ENCODE measurements at places on chromosomes 6 and 20.

GRCh38 chr6:5318617-5319272, 57.4 kb downstream of the FARS2 start:
- ATAC-seq: no peak

DNA sequence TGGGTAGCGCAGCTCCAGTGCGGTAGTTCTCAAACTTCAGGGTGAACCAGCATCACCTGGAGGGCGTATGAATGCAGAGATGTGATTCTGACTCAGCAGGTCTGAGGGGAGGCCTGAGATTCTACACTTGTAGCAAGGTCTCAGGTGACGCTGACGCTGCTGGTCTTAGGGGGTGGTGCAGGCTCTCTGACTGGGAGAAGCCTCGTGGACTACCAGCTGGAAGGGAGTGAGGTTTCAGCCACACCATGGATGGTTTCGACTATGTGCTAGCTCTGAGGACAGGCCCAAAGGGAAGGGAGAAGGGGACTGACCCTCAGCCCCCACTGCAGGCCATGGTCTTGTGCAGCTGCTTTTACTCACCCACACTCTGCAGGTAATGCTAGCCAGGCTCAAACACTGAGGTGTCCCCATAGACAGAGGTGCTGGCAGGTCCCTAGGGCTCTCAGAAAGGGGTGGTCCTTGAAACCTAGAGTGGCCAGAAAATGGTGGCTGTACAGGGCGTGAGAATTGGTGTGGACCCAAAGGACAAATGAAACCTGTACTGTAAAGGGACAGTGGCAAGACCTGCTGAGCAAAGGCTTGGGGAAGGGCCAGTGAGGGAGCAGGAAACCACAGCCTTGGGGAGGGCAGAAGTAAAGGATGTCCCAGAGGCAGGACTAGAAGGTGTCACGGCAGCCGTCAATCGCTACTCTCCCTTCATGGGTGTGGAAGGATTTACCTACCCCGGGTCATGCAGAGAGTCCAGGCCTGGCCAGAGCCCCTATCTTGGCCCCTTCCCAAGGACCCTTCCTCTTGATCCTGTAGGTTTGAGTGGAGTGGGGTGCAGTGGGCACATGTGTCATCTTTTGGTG, 52.7 kb downstream of the EBF4 start:
- no peak for ATAC-seq

- no peak for ATAC-seq
Observed at GRCh38 chr20:4295226-4295625, 279.9 kb upstream of the RNF24 start.

- ATAC-seq: peak; percentile 23
Observed at GRCh38 chr6:56938649-56939191, 16.2 kb upstream of the BEND6 start.

DNA sequence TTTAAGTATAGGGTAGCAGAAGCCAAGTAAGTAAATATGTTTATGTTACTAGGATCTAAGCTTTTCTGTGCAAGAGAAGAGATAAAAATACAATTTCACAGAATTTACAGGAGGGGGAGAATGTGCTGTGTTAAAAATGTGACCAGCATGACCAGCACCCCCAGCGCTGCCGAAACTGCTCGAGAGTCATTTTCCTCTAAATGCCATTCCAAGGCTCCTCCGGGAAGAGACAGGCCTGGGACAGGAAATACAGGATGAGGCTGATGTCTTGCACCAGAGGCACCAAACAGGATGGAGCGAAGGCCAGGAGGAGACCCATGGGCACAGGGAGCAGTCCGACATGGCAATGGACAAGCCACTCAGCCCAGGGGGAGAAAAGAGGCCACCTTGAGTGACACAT, 21.1 kb downstream of the TAF4 start:
- no peak for ATAC-seq

DNA sequence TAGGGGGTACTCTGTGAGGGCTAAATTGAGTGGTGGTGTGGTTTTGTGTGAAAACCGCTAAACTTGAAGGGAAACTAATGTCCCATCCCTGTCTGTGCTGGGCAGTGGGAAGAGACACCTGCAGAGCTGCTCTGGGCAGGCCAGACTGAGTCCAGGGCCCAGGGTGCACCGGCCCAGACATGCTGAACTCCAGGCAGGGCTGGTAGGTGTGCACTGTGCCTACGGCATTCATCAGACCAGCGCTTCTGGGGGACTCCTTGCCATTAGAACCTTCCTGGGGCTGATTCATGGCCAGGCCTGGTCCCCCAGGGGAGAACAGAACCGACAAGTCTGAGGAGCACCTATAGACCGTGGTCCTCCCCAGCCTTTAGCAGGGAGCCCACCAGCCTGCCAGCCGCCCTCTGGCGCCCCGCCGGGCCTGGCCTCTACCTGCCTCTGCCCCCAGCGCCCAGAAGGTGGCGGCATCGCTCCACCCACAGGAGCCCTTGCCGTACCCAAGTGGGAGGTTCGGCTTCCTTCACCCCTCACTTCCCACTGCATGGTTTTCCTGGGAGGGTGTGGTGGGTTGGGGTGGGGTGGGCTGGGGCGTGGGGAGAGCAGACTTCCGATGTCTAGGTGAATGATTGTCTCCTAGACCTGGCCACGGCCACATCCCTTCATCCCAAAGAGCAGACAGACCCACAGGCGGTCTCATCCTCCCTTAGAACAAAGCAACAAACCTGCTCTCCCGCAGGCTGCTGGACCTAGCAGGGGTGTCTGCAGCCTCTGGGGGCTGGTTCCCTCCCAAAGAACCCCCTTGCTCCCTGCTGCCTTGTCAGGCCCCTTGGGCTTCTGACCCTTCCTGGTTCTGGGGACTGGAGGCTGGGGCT, 15.5 kb downstream of the CCDC167 start:
- peak; percentile 32 for ATAC-seq

- ATAC-seq: no peak
Observed at GRCh38 chr6:90107771-90108282, 188.8 kb downstream of the BACH2 start.

DNA sequence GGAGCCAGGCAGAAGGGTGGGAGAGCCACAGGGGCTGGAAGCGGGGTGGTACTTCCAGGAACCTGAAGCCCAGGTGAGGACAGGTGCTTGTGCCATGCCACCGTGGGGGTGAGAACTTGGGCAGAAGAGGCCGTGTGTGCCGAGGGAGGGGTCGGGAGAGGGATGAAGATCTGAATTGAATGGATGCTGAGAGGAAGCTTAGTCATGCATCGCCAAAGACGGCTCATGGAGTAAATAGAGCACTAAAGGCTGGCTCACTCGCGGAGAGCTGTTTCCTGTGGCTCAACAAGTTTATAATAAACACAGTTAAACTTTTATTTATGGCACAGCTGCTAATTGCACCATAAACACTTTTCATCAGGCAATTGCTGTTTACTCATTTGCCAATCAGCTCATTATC, 21.7 kb upstream of the MYT1 start:
- no peak for ATAC-seq

- ATAC-seq: no peak
Observed at GRCh38 chr6:121590916-121591315, 155.5 kb downstream of the GJA1 start.

GRCh38 chr6:39357998-39358686, 35.6 kb upstream of the KCNK16 start:
- no peak for ATAC-seq

DNA sequence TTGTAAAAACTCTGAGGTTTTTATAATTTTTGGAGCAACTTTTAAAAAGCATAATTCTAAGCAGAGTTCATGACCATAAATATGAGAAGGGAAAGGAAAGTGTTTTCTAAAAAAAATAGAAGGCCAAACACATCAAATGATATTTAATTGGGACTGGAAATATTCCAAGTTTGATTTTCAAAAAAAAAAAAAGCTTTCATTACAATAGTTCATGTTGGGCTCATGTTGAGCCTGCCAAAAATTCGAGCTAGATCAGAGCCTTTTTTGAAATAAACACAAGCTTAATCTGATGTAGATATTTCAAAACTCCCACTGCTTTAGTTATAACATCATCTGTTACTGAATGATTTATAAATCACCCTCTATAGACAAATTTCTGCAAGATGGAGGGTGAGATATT, 163.4 kb upstream of the DEFB112 start:
- no peak for ATAC-seq

- ATAC-seq: no peak
Observed at GRCh38 chr20:12337601-12338000, 419.9 kb downstream of the BTBD3 start.

GRCh38 chr6:152160346-152160745, 352.9 kb downstream of the ESR1 start:
- ATAC-seq: no peak

- no peak for ATAC-seq
Observed at GRCh38 chr20:61451953-61452352, 199.9 kb downstream of the CDH4 start.

- no peak for ATAC-seq
Observed at GRCh38 chr20:21208999-21209398, 83.1 kb downstream of the KIZ start.

- peak; percentile 75 for ATAC-seq
Observed at GRCh38 chr20:4795394-4795793, 73.7 kb downstream of the PRND start.

DNA sequence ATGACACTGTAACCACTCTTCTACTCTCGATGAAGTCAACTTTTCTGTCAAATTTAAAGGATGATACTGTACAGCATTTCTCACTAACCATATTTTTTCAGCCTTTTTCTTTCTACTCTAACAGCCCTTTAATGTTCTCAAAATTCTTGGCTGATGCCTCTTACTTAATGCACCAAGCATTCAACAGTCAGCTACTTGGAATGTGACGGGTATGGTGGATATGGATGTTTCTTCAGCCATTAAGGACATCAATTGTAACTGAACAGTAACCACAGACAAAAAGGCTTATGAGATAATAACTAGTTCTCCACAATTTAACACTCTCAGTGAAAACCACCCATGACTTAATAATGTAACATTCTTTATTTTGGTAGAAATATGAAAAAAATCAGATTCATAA, 467.2 kb upstream of the ZNF337 start:
- ATAC-seq: no peak

GRCh38 chr20:37278966-37279590, 10.4 kb upstream of the MANBAL start:
- ATAC-seq: peak; percentile 38

- ATAC-seq: no peak
Observed at GRCh38 chr6:135832166-135832565, 19.3 kb upstream of the PDE7B start.

- peak; percentile 26 for ATAC-seq
Observed at GRCh38 chr6:73586416-73586974, 65.7 kb upstream of the EEF1A1 start.

DNA sequence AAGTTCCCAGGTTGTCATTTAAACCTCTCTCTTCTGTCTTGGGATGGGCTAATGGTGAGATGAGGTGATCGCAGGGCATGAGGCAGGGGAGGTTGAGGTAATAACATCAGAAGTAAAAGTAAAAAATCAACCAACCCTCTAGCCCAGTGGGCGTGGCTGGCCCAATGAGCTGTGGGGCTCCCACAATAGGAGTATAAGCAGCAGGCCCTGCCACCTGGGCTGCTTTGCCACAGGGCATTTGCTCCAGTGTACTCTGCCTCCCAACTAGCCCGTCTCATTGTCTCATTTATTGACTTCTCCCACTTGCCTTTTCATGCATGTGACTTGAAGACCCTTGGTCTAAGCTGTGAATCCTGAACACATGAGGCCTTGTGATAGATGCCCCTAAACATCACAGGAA, 62.8 kb downstream of the PHACTR3 start:
- no peak for ATAC-seq

GRCh38 chr6:70385901-70386300, 27.4 kb upstream of the FAM135A start:
- no peak for ATAC-seq

GRCh38 chr20:59949911-59950310, 8.3 kb upstream of the CDH26 start:
- no peak for ATAC-seq

DNA sequence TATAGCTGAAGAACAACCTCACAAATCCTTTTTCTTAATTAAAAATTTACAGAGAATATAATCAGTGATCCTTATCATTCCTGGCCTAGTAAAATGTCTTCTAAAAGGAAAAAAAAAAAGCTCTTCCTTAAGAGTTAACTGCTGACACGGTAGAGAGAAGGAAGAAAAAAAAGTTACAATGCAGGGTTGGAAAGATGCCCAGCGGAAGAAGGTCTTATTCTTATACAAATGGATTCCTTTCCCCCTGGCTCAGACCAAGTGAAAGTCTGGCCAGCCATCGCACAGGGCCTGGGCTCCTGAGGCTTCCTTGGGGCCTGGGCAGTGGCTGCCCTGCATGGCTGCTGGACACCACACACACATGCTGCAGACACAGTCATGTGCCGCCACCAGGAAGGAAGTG, 688.6 kb downstream of the TENT5A start:
- no peak for ATAC-seq

DNA sequence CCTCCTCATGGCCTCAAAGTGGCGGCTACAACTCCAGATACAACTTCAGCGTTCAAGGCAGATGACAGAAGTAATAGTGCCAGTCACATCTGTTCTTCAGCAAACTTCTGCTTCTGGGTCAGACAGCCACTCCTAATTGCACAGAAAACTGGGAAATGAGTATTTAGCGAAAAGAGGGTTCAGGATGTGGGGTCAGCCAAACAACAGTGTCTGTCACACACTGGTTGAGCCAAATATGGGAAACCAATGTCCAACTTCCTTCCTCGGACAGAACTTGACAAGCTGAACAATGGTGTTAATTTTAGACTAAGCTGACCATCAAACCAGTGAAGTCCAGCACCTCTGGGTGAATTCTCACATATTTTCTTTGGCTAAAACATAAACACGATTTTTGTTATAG, 22.1 kb downstream of the NUDT3 start:
- no peak for ATAC-seq

- no peak for ATAC-seq
Observed at GRCh38 chr20:51906049-51906448, 103.7 kb upstream of the SALL4 start.

- ATAC-seq: no peak
Observed at GRCh38 chr6:130679684-130680083, 147.5 kb upstream of the SMLR1 start.

- ATAC-seq: no peak
Observed at GRCh38 chr6:3517350-3517749, 60.5 kb upstream of the SLC22A23 start.

DNA sequence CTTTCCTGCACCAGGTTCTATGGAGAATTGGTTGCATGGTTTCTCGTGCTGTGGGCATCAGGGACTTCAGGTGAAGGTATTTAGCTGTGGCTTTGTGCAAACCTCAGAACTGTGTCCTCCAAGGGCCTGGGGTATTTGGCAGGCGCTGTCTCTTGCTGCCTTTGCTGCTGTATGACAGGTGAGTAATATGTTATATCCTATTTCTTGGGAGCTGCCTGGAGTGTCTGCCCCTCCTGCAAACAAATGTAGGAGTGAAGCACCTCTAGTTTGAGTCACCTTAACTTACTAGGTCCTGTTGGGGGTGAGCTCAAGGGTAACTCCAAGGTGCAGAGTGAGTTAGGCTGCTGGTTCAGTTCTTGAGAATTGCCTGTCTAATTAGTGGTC, 177.7 kb upstream of the RNF24 start:
- no peak for ATAC-seq

GRCh38 chr6:45423824-45424450, 46.2 kb upstream of the SUPT3H start:
- no peak for ATAC-seq

GRCh38 chr20:8803065-8803464, 265.8 kb upstream of the PLCB4 start:
- ATAC-seq: no peak

- ATAC-seq: peak; percentile 32
Observed at GRCh38 chr6:169589293-169589692, 112.5 kb downstream of the WDR27 start.

All from motor neuron (in vitro differentiated cells).